ENCODE measurements at places on chromosomes 5 and 9.

DNA sequence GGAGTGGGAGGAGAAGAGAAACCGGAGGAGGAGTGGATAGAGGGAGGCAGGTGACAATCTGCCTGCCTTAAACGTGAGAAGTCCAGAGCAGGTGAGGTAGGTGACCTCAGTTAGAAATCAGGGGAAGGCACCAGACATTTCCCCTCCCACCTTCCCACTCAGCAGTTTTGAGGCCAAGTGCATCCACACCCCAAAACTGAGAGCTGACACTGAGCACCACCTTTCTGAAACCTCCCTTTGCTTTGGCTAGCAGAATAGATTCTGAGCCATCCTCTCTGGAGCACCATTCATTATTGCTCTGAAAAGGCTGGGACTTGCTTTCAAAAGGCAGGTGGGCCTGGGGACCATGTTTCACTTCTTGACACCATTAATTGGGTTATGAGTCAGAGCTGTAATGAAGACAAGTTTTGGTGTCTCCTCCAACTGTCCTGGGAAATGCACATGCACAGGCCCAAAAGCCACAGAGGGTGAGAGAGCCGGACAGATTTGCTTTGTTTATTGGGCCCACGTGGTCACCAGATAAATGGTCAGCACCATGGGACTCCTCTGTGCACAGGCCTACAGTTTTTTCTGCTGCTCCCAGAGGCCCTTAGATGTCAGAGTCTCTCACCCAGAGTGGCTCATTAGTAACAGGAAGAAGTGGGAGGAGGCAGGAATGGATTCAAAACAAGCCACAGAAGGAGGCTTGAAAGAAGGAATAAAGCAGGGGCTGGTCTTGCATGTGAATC is 314.7 kb downstream of the TLE1 start:
- peak; percentile 43 for DNase-seq

DNA sequence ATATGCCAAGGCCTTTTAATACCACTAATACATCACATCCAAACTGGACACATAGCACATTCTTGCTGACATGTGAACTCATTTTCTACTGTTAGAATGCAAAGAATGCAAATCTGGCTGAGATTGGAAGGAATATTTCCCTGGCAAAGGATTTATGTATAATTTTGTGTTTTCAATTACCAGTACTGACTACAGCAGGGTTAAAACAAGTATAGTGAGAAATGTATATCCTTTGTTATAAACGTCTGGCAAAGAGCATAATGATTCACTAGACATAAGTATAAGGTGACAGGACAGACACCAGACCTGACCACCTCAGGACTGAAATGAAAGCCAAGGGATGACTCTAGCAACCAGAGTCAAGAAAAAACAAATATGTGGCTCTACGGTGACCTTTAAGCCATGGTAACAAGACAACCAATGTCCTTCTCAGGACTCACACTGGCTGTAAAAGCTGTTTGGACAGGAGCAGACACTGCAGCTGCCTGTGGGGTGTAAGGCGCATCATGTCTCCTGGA is 95.0 kb downstream of the MRPS27 start:
- DNase-seq, result no peak

DNA sequence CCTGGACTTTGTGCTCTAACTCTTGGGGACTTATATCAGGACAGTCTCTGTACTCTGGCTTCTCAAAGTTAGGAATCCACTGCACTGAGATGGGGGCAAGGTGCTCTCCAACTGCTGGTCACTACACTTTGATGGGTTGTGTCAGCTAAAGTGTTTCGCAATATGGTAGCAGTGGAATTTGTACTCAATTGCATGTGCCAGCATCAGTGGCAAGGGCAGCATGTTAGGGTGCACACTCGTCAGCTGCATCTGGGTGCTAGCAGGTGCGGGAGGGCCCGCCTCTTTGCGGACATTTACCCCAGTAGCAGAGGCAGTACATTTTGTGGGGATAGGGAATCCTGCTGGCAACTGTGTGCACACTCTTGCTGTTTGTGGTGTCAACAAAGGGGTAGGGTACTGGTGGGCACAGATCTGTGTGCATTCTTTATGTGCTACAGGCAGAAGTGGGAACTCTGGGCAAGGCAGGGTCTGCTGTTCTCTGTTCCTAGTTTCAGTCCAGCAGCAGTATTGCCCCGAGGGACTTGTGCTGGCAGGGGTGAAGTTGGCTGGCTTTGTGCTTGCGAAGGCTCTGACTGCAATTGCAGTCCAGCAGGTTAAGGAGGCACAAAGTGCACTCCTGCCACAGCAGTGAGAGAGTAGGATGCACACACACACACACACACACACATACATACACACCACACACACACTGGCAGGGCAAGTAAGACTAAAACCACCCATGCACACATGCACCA is 924.8 kb upstream of the CDH9 start:
- no peak for DNase-seq

DNA sequence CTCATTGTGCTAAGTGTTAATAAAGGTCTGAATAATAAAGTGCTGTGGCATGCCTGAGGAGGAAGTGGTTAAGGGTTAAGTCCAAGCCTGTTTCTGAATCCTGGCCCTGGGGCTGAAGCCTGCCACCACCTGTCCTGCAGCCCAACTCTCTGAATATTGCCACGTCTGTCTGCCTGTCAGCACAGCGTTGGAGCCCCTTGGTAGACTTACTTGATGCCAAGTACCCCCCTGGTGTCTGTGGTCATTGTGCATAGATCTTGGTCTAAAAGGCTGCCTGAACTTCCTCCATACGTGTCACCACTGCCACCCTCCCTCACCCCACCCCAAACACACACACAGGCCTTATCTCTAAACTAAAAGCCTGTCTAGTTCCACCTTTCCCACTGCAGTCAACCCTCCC is 35.4 kb upstream of the SLC2A8 start:
- DNase-seq, result no peak

DNA sequence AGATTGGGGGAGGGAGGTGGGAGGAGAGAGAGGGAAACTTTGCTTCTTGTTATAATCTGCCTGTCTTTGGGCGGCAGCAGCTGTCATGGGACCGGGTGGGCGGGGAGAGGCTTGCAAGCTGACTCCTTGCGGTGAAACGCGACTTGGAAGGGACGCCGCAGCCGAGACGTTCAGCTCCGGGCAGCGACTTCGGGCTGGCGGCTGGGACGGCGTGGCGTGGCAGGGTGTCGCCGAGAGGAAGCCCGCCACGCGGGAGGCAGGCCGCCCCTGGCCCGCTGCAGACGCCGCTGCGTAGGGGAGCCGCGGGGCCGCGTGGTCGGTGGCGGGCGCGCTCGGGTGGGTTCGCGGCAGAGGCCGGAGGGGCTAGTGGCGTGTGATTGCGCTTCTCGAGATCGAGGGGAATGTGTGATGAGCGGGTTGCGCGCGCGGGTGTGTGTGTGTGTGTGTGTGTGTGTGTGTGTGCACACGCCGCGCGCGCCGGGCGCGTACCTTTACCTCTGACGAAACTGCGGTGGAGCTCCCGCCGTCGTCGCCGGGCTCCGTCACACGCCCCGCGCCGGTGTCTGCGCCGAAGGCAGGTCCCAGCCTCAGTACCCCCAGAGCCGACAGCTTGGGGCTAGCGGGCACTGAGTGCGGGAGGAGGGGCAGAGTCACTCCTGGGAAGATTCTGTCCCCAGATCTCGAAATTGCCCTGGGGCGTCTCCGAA is 1.7 kb downstream of the PPARGC1B start:
- peak; percentile 85 for DNase-seq

GRCh38 chr9:77463151-77463550 is 185.0 kb downstream of the GNA14 start:
- no peak for DNase-seq

DNA sequence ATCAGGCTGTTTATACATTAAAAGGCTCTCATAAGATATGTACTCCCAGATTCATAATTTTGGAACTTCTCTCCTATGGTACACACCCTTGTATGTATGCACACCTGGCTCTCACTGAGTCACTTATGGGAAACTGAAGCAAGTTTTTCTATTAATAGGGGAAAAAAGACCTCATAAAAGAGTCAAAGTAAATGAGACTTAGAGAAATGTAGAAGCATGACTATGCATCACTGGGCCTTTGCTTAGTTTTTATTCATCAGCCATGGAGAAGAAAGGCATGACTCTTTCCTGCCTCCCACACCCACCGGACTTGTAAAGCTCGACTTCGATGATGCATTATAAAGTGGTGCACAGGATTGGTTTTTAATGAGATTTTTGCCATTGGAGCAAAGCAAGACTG is 28.2 kb downstream of the MTAP start:
- peak; percentile 89 for DNase-seq
